ENCODE measurements at places on chromosomes 6 and 20. TPM values are rescaled to one million over a fixed set of nuclear protein-coding genes. Genes with fewer than 3 reads are reported as not detected.

The SIRPB1 gene
- not detected for total RNA-seq

The SNAI1 gene
- not detected for total RNA-seq

The HLA-DOA gene
- total RNA-seq, result 2.9 TPM

The RSPH9 gene
- total RNA-seq, result 1.1 TPM

The XKR7 gene
- not detected for total RNA-seq

The SLX4IP gene
- total RNA-seq, result 4.3 TPM

The IRAK1BP1 gene
- total RNA-seq, result 4.9 TPM

The TRIM31 gene
- total RNA-seq, result not detected

The TBC1D22B gene
- total RNA-seq, result 9.1 TPM

The CLDN20 gene
- total RNA-seq, result not detected

The ASIP gene
- total RNA-seq, result not detected

The NUDT3 gene
- total RNA-seq, result 72.0 TPM

The LCA5 gene
- total RNA-seq, result 2.0 TPM

The SOD2 gene
- total RNA-seq, result 1,134 TPM

The PI16 gene
- total RNA-seq, result not detected

The MAN1A1 gene
- 3.1 TPM for total RNA-seq

The METTL24 gene
- not detected for total RNA-seq

The GPX5 gene
- total RNA-seq, result not detected

The PRSS16 gene
- total RNA-seq, result not detected

The HSPA1L gene
- total RNA-seq, result 0.36 TPM

The PCSK2 gene
- not detected for total RNA-seq

The TTBK1 gene
- not detected for total RNA-seq

The PTK7 gene
- 21.7 TPM for total RNA-seq

The SIM1 gene
- not detected for total RNA-seq

The BHLHE23 gene
- not detected for total RNA-seq

The SLC22A2 gene
- total RNA-seq, result not detected

The PERP gene
- 24.7 TPM for total RNA-seq

The VSX1 gene
- not detected for total RNA-seq

The CLIC5 gene
- not detected for total RNA-seq

The RAB44 gene
- not detected for total RNA-seq

The VARS1 gene
- total RNA-seq, result 58.5 TPM

The SPEF1 gene
- total RNA-seq, result not detected

The PTK6 gene
- 0.15 TPM for total RNA-seq

The FAM209B gene
- total RNA-seq, result 0.73 TPM

The TP53TG5 gene
- not detected for total RNA-seq

The RTN4IP1 gene
- 15.0 TPM for total RNA-seq

The GNRH2 gene
- 0.67 TPM for total RNA-seq

The SLC44A4 gene
- not detected for total RNA-seq

The DNAH8 gene
- not detected for total RNA-seq

The KHDC1 gene
- not detected for total RNA-seq

Data from melanocyte of skin (primary cell).